ENCODE measurements at places on chromosomes 6 and 20.
A peak's percentile ranks its signal among the peaks of the same experiment; 100 is the strongest.

DNA sequence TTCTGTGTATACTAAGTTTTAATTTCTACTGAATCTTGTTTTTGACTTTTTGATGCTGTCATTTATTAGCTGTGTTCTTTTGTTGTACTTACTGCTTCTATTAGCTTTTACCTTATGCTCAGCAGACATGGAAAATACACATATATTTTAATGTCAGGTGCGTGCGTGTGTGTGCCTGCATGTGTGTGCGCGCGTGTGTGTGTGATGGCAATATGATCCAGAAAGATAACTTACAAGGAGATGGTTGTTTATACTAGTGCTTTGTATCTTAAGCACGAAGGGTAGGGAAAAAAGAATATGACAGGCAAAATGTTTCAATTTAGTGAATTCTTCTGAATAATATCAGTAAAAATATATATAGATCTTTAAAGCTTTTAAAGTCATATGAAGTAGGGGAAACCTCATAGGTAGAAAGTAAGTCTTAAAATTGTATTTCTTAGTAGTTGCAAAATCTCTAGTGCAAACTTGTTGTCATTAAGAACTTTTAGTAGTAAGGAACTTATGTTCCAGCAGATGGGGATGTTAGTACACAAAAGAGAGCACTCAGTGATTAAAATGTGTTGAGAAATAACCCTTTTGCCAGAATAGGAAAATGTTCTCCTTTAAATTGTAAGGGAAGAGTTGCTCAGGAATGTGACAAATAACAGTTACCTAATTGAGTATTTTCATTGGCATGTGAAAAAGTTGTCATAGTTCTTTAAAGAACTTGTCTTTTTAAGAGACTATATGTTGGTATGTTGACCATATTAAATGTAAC is 13.2 kb downstream of the QKI start:
- peak; percentile 87 for DNase-seq

DNA sequence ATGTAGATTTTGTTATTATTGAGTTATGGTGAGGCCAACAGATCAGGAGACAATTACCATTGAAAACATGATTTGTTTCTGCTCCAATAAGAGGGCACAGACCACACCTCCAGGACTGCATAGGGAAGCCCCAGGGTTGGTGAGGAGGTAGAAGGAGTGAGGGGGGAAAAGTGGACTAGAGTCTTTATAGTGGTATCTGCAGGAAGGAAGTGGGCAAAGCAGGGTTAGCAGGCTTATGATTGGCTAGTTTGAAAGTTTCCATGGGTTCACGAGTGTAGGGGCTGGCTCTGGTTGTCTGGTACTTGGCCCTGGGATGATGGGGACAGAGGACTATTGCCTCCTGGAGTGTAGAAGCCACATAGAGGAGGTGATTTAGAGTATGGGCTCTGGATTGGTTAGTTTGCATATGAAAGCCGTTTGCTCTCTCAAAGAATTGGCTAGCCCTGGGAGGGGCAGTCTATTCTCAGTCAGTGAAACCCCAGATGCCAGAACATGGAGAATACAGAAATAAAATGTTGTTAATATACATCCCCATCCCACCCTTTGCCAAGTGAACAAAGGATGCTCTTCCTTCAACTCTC is 156.6 kb downstream of the KLHL32 start:
- no peak for DNase-seq

GRCh38 chr6:2221726-2222274 is 23.6 kb downstream of the GMDS start:
- no peak for DNase-seq

DNA sequence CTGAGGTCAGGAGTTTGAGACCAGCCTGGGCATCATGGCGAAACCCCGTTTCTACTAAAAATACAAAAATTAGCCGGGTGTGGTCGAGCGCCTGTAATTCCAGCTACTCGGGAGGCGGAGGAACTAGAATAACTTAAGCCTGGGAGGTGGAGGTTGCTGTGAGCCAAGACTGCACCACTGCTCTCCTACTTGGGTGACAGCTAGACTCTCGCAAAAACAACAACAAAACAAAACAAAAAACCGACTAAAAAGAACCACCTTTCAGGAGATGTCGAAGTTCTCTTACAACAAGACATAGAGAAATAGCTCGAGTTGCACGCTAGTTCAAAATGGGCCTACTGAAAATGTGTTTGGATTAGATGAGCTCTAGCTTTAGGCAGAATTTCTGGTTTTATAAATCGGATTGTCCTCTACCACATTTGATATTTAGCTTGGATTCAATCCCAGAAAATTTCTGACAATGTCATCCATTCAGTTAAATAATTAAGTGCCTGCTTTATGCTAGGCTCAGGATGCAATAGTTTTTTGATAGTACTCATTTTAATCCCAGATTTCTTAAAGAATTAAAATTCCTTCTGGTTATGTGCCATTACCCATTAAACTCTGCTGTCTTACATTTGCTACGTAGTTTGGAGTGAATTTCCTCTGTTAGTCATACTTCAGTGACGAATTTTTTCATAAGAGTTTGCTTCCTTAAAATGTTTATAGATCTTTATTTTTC is 137.5 kb upstream of the SHLD1 start:
- no peak for DNase-seq

GRCh38 chr20:35291654-35292503 is at the start of gene FAM83C:
TSS of gene FAM83C (minus strand) at chr20:35292425. CDS start at chr20:35292304, 121 bp downstream.
- no peak for DNase-seq

DNA sequence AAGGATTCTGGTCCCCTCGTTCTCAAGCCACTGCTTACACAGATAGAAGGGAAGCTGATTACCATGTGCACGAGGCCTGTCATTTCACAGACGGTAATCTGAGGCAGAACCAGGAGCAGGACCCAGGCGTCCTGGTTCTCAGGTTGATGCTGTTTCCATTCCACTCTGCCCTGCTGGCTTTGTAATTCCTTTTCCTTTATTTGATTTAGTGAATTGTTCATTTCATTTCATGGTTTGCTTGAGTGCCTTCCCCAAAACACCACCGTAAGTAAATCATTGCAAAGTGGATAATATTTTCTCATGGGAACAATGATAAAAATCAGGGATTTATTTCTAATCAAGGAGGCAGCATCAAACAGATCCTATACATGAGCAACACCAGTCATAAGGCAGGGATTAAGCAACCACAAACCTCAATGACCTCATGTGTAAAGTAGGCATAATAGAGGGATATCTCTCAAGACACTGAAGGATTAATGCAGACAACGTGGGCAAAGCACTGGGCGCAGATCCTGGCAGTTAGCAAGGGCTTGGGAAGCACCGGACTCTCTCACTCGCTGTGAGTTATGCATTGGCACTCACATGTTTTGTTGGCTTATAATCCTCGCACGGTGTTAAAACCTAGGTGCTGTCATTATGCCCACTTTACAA is 229.5 kb upstream of the FOXQ1 start:
- DNase-seq = peak; percentile 99

- peak; percentile 43 for DNase-seq
These were observed 13.1 kb downstream of the RAB23 start for GRCh38 chr6:57209030-57209429.

DNA sequence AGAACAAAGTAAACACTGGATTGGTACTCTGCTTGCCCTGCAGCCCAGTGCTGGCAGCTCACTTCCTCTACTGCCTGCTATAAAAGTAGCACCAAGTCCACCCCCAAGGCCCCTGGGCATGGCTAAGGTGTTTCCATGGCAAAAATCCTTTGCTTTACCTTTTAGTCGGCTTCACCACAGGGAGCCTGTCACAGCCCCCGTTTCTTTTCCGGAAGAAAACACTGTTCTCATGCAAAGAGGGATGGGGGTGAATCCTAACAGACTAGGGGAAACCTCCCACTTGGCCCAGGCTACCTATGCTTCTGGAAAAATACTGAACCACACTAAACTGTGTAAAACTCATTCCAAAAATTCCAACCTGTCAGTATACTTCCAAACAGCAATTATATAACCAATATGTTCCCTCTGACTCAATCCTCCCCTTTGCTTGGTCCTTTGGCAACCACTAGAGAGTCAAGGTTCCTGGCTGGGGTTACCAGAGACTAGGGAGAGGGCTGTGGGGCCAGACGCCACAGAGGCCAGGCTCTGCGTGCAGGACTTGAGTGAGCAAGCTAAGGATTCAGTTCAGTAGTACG is 16.1 kb downstream of the PPIL1 start:
- DNase-seq = peak; percentile 86

DNA sequence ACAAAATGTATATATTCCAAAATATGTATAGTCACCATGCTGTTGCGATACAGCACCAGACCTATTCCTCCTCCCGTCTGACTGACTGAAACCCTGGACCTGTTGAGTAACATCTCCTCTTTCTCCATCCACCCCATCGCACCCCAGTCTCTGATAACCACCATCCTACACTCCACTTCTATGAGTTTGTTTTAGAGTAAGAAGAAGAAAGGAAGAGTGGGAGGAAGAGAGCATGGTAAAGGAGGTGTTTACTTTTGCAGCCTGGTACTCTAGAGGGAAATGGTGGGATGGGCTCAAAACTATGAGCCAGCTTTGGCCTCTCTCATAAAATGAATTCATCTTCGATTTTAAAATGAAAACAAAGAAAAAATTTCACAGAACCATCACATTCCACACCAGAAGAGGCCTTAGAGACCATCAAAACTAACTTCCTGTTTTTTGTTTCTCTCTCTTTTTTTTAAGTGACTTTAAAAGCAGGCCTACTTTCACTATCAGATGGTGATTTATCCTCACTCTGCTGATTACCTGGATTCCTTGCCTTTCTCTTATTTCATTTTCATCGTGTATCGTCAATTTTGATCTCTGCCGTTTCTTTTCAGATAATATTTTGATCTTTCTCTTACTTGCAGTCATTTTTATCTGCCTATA is 16.8 kb upstream of the FUCA2 start:
- no peak for DNase-seq

DNA sequence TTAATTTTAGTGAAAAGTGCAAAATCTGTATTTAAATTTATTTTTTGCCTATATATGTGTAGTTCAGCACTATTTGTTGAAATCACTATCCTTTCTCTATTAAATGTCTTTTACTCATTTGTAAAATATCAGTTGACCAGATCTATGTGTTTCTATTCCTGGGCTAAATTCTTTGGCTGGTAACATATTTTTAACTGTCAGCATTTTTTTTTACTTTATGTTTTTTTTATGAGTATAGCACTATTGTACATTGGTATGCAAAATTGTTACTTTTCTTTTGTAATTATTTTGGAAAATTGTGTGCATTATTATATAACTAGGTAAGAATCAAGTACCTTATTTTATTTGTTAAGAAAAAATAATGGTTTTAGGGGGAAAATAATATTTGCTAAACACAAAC is 582.8 kb upstream of the ADGRB3 start:
- no peak for DNase-seq

DNA sequence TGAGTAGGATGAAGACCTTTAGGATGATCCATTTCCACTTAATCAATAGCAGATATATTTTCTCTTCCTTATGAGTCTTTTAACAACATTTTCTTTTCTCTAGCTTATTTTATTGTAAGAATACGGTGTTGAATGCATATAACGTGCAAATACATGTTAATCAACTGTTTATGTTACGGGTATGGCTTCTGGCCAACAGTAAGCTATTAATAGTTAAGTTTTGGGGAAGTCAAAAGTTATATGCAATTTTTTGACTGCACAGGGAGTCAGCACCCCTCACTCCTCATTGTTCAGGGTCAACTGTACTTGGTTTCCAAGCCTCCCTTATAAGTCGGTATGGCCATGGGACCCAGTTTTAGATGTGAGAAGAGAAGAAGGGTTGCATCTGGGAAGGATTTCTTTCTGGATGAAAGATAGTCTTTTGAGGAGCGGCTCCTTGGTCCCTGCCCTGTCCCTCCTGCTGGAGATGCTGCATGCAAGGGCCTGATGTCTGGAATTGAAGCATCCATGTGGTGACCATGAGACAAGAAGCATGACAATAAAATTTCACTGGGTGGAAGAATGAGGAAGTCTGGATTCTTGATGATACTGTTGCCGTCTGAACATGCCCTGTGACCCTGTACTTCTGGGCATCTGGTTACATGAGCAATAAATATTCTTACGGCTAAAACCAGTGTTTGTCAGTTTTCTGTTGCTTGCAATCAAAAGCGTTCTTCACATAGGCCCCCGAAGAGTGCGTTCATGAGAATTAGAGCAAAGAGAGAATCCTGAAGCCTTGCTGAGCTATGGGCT is 194.7 kb upstream of the PMEPA1 start:
- DNase-seq = no peak

DNA sequence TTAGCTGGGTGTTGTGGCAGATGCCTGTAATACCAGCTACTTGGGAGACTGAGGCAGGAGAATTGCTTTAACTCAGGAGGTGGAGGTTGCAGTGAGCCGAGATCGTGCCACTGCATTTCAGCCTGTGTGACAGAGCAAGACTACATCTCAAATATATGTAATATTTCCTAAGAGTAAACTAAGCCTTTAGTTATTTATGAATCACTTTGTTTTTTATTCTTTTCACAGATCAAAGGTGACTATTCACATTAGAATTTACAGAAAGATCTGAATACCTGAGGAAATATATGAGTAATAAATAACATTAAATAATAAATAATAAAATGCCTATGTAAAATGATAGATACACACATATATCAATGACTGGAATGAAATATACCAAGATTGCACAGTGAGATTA is 630.8 kb upstream of the IMPG1 start:
- no peak for DNase-seq

DNA sequence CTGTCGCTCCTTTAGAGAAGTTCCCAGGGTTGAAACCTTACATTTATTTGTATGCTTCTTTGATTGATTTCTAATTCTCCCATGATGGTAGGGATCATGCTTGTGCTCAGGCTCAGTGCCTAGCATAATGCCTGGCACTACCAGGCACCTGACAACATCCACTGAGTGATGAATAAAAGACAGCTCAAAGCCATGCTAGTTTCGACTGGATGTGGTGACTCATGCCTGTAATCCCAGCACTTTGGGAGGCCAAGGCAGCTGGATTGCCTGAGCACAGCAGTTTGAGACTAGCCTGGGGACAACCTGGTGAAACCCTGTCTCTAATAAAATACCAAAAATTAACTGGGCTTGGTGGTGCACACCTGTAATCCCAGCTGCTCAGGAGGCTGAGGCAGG is 11.6 kb upstream of the CD164 start:
- DNase-seq = peak; percentile 86

DNA sequence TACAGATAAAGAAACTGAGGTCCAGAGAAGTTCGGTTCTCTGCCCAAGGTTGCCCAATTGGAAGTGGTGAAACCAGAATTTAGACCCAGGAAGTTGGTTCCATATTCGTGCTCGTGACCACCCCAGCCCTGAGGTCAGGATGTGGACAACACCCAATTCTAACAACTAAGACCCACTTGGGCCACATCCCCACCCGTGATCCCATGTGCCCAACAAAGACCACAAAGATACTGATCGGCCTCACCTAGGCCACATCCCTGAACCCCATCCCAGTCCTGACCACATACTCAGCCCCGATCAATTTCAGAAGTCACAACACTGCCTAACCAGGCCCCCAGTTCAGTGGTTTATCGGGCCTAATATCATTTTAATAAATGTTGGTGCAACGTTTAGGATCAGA is 138.4 kb downstream of the PREX1 start:
- no peak for DNase-seq

- no peak for DNase-seq
These were observed 49.4 kb upstream of the MCUR1 start for GRCh38 chr6:13863699-13864155.

DNA sequence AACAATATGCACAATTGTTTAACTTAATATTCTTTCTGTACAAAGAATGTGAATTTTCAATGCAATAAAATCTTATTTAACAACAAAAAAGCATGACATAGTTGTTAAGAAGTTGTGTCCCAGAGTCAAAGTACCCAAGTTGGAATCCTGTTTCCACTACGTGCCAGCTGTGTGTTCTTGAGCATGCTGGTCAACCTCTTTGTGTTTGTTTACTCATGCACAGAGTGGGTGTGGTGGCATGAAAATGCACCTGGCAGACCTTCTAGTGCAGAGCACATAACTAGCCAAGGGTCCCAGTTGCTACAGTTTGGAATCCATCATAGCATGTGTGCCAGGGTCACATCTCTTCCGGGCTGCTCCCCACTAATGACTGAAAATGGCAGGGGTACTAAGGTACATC is 24.7 kb upstream of the MOCS1 start:
- DNase-seq = no peak

Measured in amniotic epithelial cell (primary cell).